HepG2 (cell line): ENCODE measurements at places on chromosomes 5 and 9. TPM values are rescaled to one million over a fixed set of nuclear protein-coding genes. Genes with fewer than 3 reads are reported as not detected.

The RNF208 gene
- total RNA-seq, result 1.8 and 2.1 TPM in 2 replicates

DNA sequence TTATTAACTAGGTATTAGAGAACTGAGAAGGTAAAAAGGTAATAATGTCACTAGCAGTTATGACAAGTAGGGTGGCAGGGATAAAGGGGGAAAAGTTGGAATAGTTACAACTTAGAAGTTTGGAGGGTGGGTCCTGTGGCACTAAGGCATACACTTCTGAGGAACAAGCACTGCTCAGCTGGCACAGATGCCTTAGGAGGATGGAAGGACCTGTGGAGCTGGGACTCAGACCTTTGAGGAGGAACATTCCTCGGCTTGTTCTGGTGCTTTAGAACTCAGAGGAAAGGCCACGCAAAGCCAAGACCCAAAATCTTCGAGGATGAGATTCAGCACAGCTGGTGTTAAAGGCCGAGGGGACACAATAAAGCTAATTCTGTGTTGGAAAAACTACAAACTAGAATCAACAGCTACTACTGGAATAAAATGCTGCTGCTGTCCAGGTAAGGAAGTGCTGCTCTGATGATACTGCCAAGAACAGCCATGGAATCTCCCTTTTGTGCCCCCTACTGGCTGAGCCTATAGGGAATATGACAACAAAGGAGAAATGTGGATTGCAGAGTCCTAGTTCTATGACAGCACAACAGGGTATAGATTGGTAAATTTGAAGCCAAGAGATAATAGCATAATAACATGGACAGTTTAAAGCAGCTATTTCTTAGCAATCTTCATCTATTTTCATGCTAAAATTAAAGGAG is 126.7 kb downstream of the SLC25A46 start:
- no peak overlapping the region for H3K4me3 ChIP-seq
- no peaks in the 10 kb centered on the region for H3K36me3 ChIP-seq
- H3K4me1 ChIP-seq, result no peaks in the 10 kb centered on the region

DNA sequence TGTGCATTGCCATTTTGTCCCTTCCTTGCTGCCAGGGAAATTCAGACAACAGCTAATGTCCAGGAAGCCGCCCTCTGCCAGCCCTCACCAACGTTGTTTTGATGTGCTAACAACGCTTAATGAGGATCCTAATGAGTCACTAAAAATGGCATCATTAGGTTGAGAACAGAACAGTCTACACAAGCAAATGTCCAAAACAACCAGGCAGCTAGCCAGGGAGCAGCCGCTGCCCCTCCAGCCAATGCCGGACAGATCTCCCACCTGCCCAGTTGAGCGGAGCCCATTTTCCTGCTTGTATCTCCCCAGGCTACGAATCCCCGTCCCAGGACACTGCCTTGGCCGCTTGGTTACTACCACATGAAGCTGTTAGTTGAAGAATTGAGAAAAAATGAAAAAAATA is 40.4 kb upstream of the UNC5A start:
- H3K27me3 ChIP-seq, result peaks cover 3% of the 10 kb centered on the region
- no peak overlapping the region for H3K27ac ChIP-seq
- no peaks in the 10 kb centered on the region for H3K4me1 ChIP-seq
- no peak overlapping the region for H3K4me3 ChIP-seq
- DNase-seq, result no peak

The CSF1R gene
- total RNA-seq, result not detected in 2 replicates

- H3K27me3 ChIP-seq, result no peaks in the 10 kb centered on the region
- no peak for DNase-seq
- H3K36me3 ChIP-seq, result peaks cover 69% of the 10 kb centered on the region
- H3K4me1 ChIP-seq, result peaks cover 23% of the 10 kb centered on the region
These were observed 14.8 kb downstream of the SUB1 start for GRCh38 chr5:32600054-32600622.

GRCh38 chr9:4933177-4933576 is 51.9 kb upstream of the JAK2 start:
- no peak overlapping the region for H3K27ac ChIP-seq
- H3K4me3 ChIP-seq, result no peak overlapping the region
- H3K36me3 ChIP-seq, result no peaks in the 10 kb centered on the region
- H3K27me3 ChIP-seq, result no peaks in the 10 kb centered on the region

- H3K36me3 ChIP-seq, result no peaks in the 10 kb centered on the region
- no peaks in the 10 kb centered on the region for H3K4me1 ChIP-seq
- no peaks in the 10 kb centered on the region for H3K27me3 ChIP-seq
- H3K4me3 ChIP-seq, result no peak overlapping the region
- DNase-seq, result no peak
These were observed 6.3 kb upstream of the CCNB1 start for GRCh38 chr5:69160651-69161050.

The SPATA31C2 gene
- not detected in 2 replicates for total RNA-seq

GRCh38 chr5:131709043-131709442 is 74.0 kb upstream of the RAPGEF6 start:
- DNase-seq, result no peak
- H3K4me1 ChIP-seq, result no peaks in the 10 kb centered on the region
- H3K36me3 ChIP-seq, result peaks cover 49% of the 10 kb centered on the region; the same call in 2 of the 3 replicates
- H3K4me3 ChIP-seq, result no peak overlapping the region

GRCh38 chr5:176894298-176894697 is 4.8 kb downstream of the HK3 start:
- H3K27me3 ChIP-seq, result peaks cover 14% of the 10 kb centered on the region; the same call in 1 of the 3 replicates
- no peaks in the 10 kb centered on the region for H3K4me1 ChIP-seq
- no peak for DNase-seq
- H3K27ac ChIP-seq, result no peak overlapping the region
- no peak overlapping the region for H3K4me3 ChIP-seq

GRCh38 chr5:88824892-88825583 is 57.9 kb downstream of the MEF2C start:
- no peaks in the 10 kb centered on the region for H3K27me3 ChIP-seq
- DNase-seq, result no peak
- no peak overlapping the region for H3K27ac ChIP-seq
- H3K36me3 ChIP-seq, result no peaks in the 10 kb centered on the region
- H3K4me1 ChIP-seq, result no peaks in the 10 kb centered on the region

- no peaks in the 10 kb centered on the region for H3K27me3 ChIP-seq
- peaks cover 3% of the 10 kb centered on the region for H3K36me3 ChIP-seq
- H3K4me3 ChIP-seq, result peak overlapping the region; percentile 79
- H3K27ac ChIP-seq, result peak overlapping the region; percentile 92
- DNase-seq, result peak; percentile 81
These were observed 124.4 kb downstream of the C9orf50 start for GRCh38 chr9:129496473-129497004.

The GMCL2 gene
- not detected in 2 replicates for total RNA-seq

- no peak overlapping the region for H3K4me3 ChIP-seq
- H3K27me3 ChIP-seq, result no peaks in the 10 kb centered on the region
- H3K36me3 ChIP-seq, result no peaks in the 10 kb centered on the region
- no peak overlapping the region for H3K27ac ChIP-seq
These were observed 13.4 kb downstream of the ABLIM3 start for GRCh38 chr5:149154650-149155049.

DNA sequence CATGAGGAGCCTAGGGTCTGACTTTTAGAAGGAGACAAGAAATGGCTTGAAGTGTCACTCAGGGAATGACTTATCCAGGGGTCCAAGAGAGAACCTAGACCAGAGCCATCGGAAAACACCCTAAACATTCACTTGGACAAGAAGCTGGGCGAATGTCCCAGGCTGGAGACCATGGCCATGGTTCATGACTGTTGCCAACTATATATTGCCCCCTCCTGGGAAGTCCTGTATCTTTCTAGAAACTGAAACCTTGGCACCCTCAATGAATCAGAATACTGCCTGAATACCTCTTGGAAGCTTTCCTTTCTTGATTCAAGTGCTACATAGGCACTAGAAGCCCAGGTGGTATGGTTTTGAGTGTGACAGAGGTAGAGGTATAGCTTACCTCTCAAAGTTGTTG is 29.9 kb downstream of the TRMO start:
- H3K4me3 ChIP-seq, result no peak overlapping the region
- H3K27ac ChIP-seq, result no peak overlapping the region
- no peaks in the 10 kb centered on the region for H3K4me1 ChIP-seq
- peaks cover 9% of the 10 kb centered on the region; the same call in 1 of the 3 replicates for H3K27me3 ChIP-seq
- no peaks in the 10 kb centered on the region for H3K36me3 ChIP-seq
- DNase-seq, result no peak

The TICAM2 gene
- 0.04 TPM in 1 of 2 replicates, not detected in the other for total RNA-seq

The DDX4 gene
- not detected in 2 replicates for total RNA-seq

GRCh38 chr5:92378966-92379611 is 996.0 kb upstream of the ARRDC3 start:
- DNase-seq, result no peak
- no peak overlapping the region for H3K27ac ChIP-seq
- H3K27me3 ChIP-seq, result no peaks in the 10 kb centered on the region
- H3K4me3 ChIP-seq, result no peak overlapping the region

DNA sequence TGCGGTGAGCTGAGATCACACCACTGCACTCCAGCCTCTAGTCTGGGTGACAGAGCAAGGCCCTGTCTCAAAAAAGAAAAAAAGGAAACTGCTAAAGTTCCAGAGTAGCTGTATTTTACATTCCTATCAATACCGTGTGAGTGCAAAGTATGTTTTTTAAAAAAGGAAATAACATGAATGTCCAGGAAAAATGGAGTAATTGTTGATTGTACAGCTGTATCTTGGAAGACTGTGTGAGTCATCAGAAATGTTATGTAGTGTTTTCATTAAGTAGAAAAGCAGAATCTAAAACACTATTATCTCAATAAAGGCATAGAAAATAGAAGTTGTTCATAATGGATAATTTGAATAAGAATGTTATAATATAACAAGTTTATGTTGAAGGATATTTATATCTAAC is 53.9 kb downstream of the ZCCHC7 start:
- H3K4me3 ChIP-seq, result no peak overlapping the region
- H3K27me3 ChIP-seq, result no peaks in the 10 kb centered on the region
- H3K36me3 ChIP-seq, result no peaks in the 10 kb centered on the region; the same call in 1 of the 2 replicates

DNA sequence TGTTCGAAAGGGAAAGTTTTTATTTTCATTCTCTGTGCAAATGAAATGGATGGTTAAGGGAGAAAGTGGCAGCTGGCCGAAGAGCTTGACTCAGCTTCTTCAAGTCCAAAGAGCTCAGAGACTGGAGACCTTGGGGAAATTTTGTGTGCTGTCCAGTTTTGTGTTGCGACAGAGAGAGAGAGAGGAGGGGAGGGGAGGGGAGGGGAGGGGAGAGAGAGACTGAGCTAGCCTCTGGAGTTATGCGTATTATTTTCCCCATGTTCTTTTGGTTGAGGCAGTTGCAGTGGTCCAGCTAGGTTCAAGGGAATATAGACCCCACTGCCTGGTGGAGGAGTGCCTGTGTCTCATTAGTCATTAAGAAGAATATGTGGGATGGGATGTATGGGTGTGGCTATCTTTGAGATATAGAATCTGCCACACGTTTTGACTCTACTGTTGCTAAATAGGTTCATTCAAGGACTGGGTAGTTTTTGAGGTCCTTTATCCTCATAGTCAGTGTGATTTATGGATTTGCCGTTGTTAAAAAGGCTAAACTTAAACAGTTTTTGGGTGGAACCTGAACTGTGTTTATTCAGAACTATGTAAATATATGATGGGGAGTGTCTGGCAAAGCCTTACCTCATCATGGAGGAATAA is 69.7 kb downstream of the ARHGAP26 start:
- H3K4me3 ChIP-seq, result no peak overlapping the region
- H3K36me3 ChIP-seq, result no peaks in the 10 kb centered on the region
- H3K27ac ChIP-seq, result no peak overlapping the region
- H3K27me3 ChIP-seq, result no peaks in the 10 kb centered on the region
- DNase-seq, result no peak
- H3K4me1 ChIP-seq, result peaks cover 60% of the 10 kb centered on the region

The IL4 gene
- total RNA-seq, result not detected in 2 replicates

The SREK1IP1 gene
- 16.5 and 28.7 TPM in 2 replicates for total RNA-seq

The CDC20B gene
- not detected in 2 replicates for total RNA-seq

GRCh38 chr5:151234476-151235238 is 10.8 kb upstream of the CCDC69 start:
- DNase-seq, result peak; percentile 85
- H3K27ac ChIP-seq, result peak overlapping the region; percentile 67
- no peaks in the 10 kb centered on the region for H3K36me3 ChIP-seq
- peaks cover 56% of the 10 kb centered on the region for H3K4me1 ChIP-seq
- H3K27me3 ChIP-seq, result peaks cover 1% of the 10 kb centered on the region; the same call in 1 of the 2 replicates

DNA sequence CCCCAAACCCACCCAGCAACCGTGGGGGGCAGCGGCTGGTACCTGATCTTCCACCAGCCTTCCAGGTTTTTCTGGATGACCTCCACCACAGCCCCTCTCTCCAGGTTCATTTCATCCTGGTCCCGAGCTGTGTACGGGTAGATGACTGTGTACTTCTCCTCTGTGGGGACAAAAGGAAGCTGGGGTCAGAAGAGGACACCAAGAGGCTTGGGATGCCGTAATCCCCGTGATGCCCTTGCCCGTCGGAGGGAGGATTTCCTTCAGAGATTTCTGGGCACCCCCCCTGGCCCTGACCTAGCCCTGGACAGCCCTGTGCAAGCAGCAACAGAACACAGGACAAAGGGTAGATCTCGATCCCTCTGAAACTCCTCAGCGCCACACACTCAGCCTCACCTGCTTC is 70.3 kb upstream of the UBTD2 start:
- no peak for DNase-seq
- peaks cover 8% of the 10 kb centered on the region; the same call in 1 of the 3 replicates for H3K36me3 ChIP-seq
- H3K27me3 ChIP-seq, result no peaks in the 10 kb centered on the region
- peaks cover 38% of the 10 kb centered on the region for H3K4me1 ChIP-seq
- H3K4me3 ChIP-seq, result no peak overlapping the region

DNA sequence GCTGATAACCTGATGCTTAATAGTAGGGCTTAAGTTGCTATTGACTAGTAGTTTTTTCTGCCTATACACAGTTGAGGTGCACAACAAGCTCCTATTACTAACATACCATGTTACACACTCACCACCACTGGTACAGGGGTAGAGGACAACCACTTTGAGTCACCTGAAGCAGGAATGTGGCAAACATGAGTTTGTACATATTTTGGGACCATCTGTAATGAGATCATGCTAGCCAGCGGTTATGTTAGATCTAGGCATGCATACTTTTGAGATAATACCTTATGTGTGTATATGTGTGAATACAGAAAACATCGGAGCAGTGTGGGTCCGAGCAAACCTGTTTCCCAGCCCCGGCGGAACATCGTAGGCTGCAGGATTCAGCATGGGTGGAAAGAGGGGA is 72.8 kb upstream of the NXNL2 start:
- H3K27ac ChIP-seq, result no peak overlapping the region
- no peak overlapping the region for H3K4me3 ChIP-seq
- peaks cover 7% of the 10 kb centered on the region for H3K4me1 ChIP-seq
- H3K27me3 ChIP-seq, result no peaks in the 10 kb centered on the region

- H3K4me3 ChIP-seq, result no peak overlapping the region
- no peaks in the 10 kb centered on the region for H3K4me1 ChIP-seq
- peaks cover 38% of the 10 kb centered on the region for H3K27me3 ChIP-seq
- H3K27ac ChIP-seq, result no peak overlapping the region
- H3K36me3 ChIP-seq, result no peaks in the 10 kb centered on the region
- DNase-seq, result no peak
These were observed 46.2 kb downstream of the PAX5 start for GRCh38 chr9:36987891-36988290.
